ENCODE measurements at places on chromosomes 11 and 22. TPM values are rescaled to one million over a fixed set of nuclear protein-coding genes. Genes with fewer than 3 reads are reported as not detected.
A peak's percentile ranks its signal among the peaks of the same experiment; 100 is the strongest.

DNA sequence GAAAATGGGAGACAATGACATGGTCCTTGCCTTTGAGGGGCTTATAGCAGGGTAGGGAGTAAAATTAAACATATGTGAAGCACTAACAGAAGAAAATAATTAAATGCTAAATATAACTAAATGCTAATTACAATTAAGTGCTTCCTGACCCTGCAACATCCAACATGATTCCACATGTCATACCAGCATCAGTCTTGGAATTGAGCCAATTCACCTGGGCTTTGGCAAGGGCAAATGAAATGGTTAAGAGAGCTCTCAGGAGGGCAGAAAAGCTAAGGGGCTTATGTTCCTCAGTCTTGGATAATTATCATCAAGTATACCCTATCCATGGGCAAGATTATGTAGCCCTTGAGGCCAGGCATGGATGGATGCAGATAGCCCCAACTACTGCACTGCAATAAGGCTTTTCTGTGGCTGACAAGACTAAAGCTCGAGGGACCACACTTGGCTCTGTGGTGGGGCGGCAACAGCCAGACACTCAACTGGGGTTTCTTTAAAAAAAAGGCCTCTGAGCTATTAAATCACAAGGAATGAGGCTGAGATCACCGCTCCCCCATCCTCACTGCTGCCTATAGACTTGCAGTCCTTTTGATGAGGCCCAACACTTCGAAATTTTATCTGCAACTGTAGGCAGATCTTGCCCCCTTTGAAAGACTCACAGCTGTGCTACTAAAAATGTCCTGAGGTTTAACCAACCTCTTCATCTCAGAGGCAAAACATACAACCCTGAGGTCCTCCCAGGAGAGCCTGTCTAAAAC, 39.0 kb downstream of the IL18BP start:
- peak; percentile 49 for DNase-seq

DNA sequence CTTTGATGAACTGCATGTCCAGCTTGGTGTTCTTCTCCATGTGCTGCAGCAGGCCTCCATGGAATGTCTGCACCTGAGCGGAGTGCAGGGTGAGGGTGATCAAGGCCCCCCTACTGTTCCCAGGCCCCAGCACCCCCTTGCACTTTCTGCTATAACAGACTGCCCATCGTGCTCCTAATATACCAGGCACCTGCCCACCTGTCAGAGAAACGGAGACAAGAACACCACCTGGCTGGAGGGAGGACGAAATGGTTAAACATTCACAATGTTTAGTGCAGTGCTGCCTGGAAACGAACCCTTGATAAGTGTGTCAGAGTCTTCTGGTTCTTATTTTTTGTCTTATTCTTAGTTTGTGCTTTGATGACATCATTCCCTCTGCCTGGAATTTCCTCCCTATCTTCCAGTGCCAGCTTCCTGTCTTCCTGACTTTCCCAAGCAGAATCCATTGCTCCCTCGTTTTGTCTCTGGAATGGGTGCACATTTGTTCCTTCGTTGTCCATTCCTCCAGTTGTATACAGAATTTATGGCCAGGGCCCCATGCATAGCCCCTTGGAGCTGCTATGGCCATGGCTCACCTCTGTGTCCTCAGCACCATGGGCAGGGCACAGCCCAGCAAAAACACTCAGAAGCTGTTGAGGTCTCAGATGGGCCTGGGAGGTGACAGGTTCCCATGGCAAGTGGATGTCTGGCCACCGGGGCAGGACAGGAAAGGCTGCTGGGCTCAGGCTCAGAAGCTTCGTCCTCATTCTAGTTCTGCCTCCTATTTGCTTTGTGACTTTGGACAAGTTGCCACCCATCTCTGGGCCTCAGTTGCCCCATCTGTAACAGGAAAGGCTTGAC, 11.9 kb downstream of the BAIAP2L2 start:
- DNase-seq = peak; percentile 63

GRCh38 chr22:44884968-44885805, 124.6 kb downstream of the PHF21B start:
- DNase-seq = peak; percentile 71

DNA sequence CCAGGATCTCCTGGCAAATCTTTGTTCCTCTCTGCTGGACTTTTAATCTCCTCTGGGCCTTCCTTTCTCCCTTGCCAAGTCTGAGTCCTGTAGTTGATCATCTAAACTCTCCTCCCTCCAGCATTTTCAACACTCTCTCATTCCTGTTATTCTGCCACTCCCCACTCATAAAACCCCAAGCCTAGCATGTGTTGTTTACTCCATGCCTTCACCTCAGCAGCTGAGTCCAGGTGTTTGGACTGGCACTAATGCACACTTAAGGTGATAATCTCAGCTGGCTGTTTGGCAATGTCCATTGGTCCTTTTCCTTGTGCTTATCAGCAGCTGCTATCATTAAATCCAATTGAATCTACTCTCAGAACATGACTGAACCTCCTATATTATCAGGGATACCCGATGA, 876.8 kb upstream of the TENM4 start:
- no peak for DNase-seq

GRCh38 chr11:73995247-73995646, 12.6 kb upstream of the UCP2 start:
- no peak for DNase-seq

DNA sequence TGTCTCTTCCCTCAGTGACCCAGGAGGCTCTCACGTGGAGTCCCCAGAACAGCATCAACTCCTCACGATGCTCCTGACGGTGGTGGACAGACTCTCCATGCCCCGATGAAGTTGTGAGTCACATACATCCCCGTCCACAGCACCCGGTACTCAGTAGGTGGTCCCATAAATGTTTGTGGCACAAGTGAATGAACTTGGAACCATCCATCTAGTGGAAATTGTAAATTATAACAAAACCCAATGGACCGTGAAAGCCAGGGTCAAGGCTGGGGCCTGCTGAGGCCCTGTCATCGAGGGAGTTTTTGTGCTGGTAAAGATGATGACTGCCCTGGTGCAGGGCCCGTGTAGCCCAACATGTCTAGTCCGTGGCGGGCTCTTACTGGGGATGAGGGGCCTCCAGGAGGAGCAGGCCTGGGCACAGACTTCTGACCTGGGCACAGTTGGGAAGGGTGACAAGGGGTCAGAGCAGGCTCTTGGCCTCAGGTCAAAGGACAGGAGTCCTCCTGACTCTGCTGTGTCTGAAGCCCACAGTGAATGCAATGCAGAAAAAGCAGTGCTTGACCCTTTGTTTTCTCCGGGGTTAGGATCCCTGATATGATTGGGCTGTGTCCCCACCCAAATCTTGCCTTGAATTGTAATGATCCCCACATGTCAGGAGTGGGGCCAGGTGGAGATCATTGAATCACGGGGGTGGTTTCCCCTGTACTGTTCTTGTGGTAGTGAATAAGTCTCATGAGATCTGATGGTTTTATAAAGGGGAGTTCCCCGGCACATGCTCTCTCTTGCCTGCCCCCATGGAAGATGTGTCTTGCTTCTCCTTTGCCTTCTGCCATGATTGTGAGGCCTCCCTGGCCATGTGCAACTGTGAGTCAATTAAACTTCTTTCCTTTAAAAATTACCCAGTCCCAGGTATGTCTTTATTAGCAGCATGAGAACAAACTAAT, 20.0 kb upstream of the SMIM38 start:
- no peak for DNase-seq

DNA sequence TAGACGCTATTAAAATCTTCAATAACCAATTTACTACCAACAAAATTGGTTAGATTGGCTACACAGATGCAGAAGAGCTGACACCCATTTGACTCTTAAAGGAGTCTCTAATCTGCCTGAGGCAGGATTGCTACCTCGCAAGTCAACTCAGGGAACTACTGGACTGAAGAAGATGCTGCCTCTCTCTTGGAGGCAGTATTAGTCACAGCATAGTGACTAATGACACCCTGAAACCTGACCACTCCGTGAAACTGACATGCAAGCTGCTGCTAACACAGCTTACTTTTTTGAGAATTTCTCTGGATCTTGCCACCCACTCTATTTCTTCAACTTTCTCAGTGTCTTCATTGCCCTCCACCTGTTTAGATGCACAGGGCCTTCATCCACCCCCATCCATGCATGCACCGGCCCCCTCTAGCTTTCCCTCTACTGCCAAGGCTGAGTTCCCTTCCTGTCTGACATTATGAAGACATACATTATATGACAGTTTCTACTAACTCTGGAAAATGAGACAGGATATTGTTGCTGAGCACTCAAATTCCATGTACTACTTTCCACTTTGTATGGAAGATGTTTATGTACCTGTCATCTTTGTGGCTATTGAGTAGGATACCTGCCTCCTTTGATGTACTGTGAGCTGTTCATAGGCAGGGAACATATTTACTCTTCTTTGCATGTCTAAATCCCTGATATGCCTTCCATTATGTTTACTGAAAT, 183.2 kb downstream of the MSANTD4 start:
- DNase-seq = no peak

DNA sequence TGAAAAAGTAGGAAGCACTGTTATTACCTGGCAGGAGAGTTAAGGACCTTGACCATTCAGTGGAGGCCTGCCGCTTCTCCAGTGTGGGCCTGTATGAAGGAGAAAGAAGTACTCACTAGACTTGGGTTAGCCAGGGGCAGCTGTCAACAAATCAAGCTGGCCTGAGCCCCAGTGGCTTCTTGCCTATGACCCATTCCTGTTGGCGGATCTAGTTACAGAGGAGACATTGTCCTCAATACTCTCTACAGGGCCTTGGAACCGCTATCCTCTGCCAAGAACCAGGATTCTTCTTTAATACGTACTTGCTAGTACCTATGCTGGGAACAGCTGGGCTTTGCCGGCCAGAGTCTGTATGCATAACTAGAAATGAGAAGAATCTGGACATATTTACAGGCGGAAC, 68.1 kb downstream of the ALX4 start:
- no peak for DNase-seq

DNA sequence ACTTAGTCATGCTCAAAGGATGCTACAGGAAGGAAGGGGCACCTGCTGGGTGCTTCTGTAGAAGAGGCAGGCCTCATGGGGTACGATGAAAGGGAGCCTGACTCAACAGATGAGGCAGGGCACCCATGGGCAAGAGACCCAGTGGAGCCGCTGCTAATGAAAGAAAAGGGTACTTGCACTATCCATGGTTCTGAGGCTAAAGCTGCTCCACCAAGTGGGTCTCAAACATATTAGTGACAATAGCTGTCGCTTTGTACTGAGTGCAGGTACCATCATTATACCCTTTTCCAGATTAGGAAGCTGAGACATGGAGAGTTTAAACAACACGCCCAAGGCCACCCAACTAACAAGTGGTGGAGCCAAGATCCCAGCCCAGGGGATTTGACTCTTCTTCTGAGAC, 127.5 kb upstream of the SERPIND1 start:
- DNase-seq = no peak

DNA sequence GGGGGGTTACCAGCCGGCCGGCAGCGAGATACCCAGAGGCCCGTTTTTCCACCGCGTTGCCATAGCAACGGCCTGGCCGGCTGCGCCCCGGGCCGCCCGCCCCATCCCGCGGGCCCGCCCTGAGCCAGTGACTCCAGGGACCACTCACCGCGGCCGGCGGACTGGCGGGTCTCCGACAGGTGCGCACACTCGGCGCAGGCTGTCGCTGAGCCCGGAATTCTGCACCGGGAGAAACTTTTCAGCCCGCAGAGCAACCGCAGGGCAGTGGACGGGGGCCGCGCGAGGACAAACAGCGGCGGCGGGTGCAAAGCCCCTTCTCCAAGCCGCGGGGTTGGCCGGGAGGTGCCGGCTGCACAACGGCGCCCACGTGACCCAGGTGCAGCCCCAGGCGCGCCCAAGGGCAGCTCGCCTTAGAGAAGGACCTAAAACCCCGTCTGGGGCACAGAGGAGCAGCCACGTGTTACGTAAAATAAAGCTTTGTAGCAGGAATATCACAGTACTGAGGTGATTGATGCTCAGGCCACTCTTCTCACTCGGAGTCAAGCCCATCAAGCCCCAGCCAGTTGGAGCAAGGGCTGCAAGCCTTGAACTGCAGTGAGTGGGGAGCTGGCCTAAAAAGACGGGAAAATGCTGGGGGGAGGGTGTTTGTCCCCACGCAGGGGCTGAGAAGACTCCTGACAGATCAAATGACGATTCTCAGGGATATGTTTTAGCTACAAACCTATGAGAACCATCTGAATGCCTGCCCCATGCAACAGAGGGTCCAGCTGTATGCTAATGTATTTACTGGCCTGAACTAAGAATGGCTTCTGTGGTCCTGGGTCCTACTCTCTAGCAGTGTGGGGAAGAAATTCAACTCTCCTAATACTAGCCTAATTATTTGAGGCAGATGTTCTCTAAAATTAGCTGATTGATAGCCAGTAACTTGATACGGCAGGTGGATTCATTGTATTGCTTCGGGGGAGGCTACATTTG, at the start of gene STK33:
Gene STK33 (minus strand): TSS at position 294 of the 975 bp plus-strand sequence. CDS start 119,323 bp downstream, outside the sequence.
- no peak for DNase-seq

DNA sequence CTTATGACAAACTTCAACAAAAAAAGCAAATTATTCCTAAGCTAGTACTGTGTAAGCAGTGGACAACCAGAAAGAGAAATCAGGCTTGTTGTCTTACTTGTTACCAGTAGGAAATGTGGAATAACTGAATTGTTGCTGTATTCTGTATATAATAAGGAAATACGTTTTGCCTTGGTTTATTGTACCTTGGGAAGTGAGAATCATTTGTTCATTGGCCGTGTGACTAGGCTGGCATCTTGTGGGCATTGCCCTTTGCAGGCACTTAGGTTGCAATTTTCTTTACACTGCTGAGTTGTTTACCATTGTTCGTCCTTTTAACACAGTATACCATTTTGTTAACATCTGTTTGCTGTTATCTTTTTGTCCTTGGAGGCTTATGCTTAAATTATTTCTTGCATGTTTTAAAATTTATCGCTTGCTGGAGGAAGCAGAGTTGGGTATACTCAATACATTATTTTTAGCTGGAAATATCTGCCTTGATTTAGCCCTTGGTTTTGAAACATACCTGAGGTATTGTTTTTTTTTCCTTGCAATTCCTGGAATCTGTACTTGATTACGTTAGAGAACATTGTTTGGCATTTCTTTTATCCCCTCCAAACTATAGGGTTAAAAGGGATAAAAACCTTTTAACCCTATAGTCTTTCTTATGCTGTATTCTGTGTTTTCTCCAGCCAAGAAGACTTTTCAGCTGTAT, 109.3 kb downstream of the DDX10 start:
- no peak for DNase-seq

- peak; percentile 95 for DNase-seq
These were observed 13.5 kb upstream of the SORL1-AS1 start for GRCh38 chr11:121466063-121466794.

Gene ABTB2
- 2.9 TPM for polyA plus RNA-seq

Gene TMEM191C
- polyA plus RNA-seq = 2.9 TPM

Gene TSPAN32
- polyA plus RNA-seq = 8.7 TPM

Gene USP2
- polyA plus RNA-seq = 2.3 TPM
